ENCODE measurements at places on chromosomes 7 and 10.

- DNase-seq: no peak
Observed at GRCh38 chr7:123070702-123071286, 75.3 kb upstream of the TAS2R16 start.

DNA sequence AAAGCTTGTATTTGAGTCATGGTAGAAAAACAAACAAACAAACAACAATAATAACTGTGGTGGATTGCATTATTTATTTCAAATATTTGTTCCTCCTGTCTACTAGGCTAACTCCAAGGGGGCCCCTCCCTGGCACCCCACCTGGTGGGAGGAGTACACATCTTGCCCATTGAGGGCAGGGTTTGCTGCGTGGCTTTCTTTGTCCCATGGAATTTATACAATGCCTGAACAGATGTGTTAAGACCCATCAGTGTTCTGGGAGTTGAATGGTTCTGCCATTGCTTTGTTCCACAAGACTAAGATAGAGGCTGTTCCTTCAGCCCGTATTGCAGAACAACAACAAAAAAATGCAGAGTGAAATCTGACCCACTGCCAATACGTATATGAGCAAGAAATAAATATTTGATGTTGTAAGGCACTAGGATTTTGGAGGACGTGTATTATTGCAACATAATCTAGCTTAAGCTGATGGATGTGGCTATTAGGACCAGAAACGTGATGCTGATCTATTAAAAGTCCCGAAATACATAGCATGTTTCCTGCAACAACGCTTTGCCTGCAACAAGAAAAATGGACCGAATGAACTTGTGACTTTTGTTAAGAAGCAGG is 119.1 kb upstream of the JCAD start:
- no peak for DNase-seq

DNA sequence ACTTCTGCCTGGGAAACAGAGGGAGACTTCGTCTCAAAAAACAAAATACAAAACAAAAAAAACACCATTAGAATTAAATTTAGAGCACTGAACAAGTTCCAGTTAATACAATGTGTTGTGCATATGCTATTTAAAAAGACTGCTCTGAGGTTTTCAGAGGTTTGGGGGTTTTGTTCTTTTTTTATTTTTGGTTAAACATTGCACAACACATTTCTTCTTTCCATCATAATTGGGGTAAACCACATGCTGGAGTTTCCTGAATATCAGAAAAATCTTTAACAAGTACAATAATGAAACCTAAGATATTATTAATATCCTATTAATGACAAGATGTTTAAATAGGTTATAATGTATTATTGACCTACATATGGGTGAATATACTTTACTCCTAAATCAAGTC is 26.3 kb downstream of the IGF2BP3 start:
- DNase-seq: no peak

GRCh38 chr10:131897297-131897899 is 3.4 kb upstream of the PPP2R2D start:
- DNase-seq: no peak

DNA sequence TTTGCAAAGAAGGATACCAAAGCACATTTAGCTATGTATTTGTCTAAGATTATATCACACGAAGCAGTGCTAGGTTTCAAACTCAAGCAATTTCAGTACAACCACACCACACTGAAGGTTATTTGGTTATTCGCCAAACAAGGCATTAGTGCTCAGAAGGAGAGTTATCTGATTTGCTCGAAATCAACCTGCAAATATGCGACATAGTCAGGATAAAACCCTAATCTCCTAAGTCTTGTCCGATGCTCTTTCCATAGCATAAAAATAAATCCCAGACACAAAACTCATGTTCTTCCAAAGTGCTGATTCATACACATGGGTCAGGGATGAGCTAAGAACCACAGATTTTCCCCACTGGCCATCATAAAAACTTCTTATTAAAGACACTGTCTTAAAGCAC is 1288.0 kb upstream of the SORCS1 start:
- no peak for DNase-seq

Data from suppressor macrophage treated with lipopolysaccharide for 1 hour (primary cell).